Naive B cell (primary cell): ENCODE measurements at places on chromosomes 11 and 22.

- H3K4me1 ChIP-seq: peaks cover 4% of the 10 kb centered on the region
- no peak overlapping the region for H3K27ac ChIP-seq
- H3K27me3 ChIP-seq: no peaks in the 10 kb centered on the region
- no peak for DNase-seq
- H3K36me3 ChIP-seq: peaks cover 5% of the 10 kb centered on the region
These were observed 5.0 kb upstream of the MRPL11 start for GRCh38 chr11:66443602-66444001.

GRCh38 chr11:72617080-72617762 lies 57.0 kb downstream of the PDE2A start:
- no peak for DNase-seq
- H3K27me3 ChIP-seq: peaks cover 29% of the 10 kb centered on the region
- H3K4me3 ChIP-seq: no peak overlapping the region
- peaks cover 38% of the 10 kb centered on the region for H3K4me1 ChIP-seq
- H3K36me3 ChIP-seq: no peaks in the 10 kb centered on the region

DNA sequence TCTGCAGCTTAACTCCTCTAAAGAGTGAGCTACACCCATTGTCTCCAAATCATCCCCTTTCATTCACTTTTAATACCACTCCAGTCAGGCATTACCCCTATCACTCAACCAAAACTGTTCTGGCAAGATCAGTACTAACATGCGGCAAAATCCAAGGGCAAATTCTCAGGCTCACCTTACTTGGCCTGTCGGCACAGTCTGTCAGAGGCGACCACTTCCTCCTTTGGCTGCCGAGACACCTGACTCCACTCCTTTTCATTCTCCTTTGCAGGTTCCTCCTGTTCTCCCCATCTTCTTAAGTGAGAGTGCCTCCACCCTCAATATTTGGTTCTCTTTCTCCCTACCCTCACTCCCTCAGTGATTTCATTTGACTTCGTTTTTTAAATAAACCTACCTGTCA lies 4.2 kb downstream of the C11orf91 start:
- no peak overlapping the region for H3K4me3 ChIP-seq
- no peak overlapping the region for H3K27ac ChIP-seq
- DNase-seq: no peak

DNA sequence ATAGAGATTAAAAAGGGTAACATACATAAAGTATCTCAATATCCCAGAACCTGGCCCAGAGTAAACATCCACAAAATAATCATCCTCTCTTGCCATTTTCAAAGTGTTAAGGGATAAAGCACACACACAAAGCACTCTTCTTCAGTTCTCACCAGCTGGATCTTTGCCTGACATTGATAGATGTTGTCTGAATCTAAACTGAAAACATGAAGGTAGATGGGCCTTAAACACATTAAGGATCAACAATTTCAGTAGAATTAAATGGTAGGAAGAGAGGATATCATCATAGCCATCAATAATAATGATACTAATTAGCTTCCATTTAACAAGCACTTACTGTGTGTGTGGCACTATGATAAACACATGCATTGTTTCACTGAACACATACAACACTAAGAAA lies 261.1 kb downstream of the OPCML start:
- H3K4me1 ChIP-seq: no peaks in the 10 kb centered on the region
- no peaks in the 10 kb centered on the region for H3K36me3 ChIP-seq
- no peak overlapping the region for H3K27ac ChIP-seq
- no peaks in the 10 kb centered on the region for H3K27me3 ChIP-seq
- DNase-seq: no peak

GRCh38 chr11:114889594-114890011 lies 211.3 kb downstream of the NXPE2 start:
- no peaks in the 10 kb centered on the region for H3K36me3 ChIP-seq
- H3K4me3 ChIP-seq: no peak overlapping the region
- DNase-seq: no peak
- no peaks in the 10 kb centered on the region for H3K4me1 ChIP-seq
- no peak overlapping the region for H3K27ac ChIP-seq

GRCh38 chr11:46293641-46294103 lies 16.2 kb downstream of the CREB3L1 start:
- peaks cover 4% of the 10 kb centered on the region for H3K4me1 ChIP-seq

DNA sequence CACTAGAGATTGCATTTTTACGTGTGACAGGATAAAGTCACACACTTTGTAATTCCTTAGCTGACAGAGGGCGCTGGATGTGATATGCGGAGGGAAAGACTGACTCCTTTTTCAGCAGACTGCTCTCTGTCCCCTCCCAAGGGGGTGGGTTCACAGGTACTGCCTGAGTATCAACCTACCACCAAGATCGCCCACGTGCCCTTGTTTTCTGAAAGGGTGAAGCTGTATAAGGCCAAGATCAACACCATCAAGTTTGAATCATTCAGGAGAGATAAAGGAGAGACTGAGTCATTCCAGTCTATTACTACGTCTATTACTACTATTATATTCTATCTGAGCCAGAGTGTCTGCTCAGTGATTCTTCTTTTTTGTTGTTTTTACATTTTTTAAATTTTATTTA lies 30.7 kb downstream of the BUD13 start:
- no peaks in the 10 kb centered on the region for H3K4me1 ChIP-seq
- no peak overlapping the region for H3K27ac ChIP-seq
- H3K4me3 ChIP-seq: no peak overlapping the region
- no peaks in the 10 kb centered on the region for H3K36me3 ChIP-seq
- DNase-seq: no peak
- H3K27me3 ChIP-seq: no peaks in the 10 kb centered on the region

GRCh38 chr11:61694946-61695706 lies 14.9 kb downstream of the DAGLA start:
- DNase-seq: no peak
- no peak overlapping the region for H3K27ac ChIP-seq
- H3K4me3 ChIP-seq: no peak overlapping the region
- H3K36me3 ChIP-seq: no peaks in the 10 kb centered on the region

DNA sequence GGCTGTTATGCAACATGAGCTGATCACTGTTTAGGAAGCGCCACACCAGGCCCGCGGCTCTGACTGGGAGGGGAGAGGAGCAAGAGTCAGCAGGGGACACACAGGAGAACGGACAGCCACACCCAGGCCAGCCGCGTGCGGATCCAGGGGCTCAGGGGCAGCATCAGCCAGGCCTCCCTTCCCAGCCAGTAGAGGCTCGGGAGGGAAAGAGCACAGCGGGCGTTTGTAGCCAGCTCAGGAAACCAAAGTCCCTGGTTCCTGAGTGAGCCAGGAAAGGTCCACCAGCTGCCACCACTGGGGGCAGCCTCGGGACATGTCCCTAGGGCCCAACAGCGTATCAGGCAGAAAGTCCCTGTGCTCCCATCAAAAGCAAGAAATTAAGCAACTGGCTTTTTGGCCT lies 71.8 kb upstream of the PITPNB start:
- H3K36me3 ChIP-seq: peaks cover 4% of the 10 kb centered on the region
- no peak for DNase-seq
- peaks cover 3% of the 10 kb centered on the region for H3K4me1 ChIP-seq
- H3K27me3 ChIP-seq: no peaks in the 10 kb centered on the region
- H3K4me3 ChIP-seq: no peak overlapping the region

DNA sequence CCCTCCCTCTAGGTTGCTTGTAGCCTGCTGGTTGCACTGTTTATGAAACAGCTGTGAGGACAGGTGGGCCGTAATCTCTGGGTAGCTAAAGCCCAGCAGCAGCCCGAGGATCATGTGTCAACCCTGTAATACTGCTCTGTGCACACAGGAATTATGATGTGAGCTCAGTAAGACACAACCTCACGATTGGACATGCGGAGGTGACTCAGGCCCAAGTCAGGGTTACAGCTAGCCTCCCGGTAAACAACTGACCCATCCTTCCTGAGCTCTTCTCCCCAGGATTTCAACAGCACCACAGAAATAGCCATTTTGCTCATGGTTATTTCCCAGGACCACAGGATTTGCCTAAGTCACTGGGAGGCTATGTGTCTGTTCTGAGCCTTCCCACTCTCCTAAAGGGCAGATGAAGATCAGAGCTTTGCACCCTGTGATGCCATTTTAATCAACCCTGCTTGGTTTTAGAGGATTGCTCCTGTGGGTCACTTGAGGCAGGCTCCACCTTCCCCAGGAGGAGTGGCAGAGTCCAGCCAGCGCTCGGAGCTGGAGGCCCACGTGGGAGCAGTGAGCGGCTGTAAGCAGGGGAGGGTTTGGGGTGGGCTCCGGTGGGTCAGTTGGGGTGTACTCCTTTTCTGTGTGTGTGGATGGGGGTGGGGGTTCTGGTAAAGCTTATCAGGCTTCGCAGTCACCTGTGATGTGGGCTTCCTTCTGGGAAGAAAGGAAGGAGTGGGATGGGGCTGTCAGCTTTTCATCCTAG lies at the start of gene AMPD3:
TSS of gene AMPD3 (plus strand) at position 387 of the 754 bp plus-strand sequence. CDS start 6,256 bp downstream, outside the sequence.
- peak within 1 kb of the TSS; percentile 98 for H3K27ac ChIP-seq
- H3K4me1 ChIP-seq: peaks cover 73% of the 10 kb centered on the region
- H3K4me3 ChIP-seq: peak within 1 kb of the TSS; percentile 97
